ENCODE measurements at places on chromosomes 2 and 18. TPM values are rescaled to one million over a fixed set of nuclear protein-coding genes. Genes with fewer than 3 reads are reported as not detected.
A peak's percentile ranks its signal among the peaks of the same experiment; 100 is the strongest.

SERPINB13 gene
- not detected for total RNA-seq

SIX2 gene
- total RNA-seq: not detected

TUBA3D gene
- not detected for total RNA-seq

DNA sequence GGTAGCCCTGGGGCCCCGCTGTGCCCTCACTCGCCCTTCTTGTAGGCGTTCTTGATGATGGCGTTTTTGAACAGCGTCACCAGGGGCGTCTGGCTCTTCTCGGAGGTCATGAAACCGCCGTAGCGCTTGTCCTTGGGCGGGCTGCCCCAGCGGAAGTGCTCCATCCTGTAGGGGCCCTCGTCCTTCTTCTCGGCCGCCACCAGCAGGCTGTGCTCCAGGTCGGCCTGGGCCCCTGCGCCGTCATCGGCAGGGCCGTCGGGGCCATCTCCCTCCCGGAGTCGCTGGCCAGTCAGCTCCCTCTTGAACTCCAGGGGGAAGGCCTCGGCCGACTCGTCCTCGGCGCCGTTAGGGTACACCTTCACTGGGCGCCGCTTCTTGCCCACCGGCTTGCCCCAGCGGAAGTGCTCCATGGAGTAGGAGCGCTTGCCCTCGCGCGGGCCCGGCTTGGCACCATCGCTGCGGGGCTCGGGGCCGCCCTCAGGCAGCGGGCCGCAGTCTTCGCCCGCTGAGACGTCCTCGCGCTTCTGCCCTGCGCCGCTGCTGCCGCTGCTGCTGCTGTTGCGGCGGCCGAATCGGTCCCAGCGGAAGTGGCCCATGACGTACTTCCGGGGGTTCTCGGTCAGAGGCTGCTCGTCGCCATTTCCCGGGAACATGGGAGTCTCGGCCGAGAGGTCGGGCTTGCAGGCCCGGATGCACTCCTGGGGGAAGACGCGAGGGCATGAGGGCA lies 7.2 kb downstream of the POMC start:
- no peaks in the 10 kb centered on the region for H3K4me1 ChIP-seq
- peak; percentile 52 for DNase-seq
- peak overlapping the region; percentile 61 for H3K27ac ChIP-seq
- no peaks in the 10 kb centered on the region for H3K36me3 ChIP-seq

DNA sequence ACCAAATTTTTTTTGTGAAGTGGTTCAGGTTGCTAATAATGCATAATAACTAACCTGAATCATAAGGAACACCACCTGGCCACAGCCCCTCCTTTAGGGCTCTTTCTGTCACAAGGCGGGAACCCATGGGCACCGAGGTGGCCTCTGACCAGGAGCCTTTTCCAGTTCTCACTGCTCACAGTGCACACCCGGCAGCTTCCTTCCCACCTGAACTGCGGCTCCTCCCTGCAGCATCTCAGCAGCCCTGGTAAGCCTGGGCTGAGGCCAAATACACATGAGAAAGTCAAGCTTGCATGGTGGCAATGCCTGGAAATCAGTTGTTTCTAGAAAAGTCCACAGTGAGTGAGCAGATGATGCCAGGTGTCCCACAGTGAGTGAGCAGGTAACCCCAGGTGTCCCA lies 77.6 kb upstream of the SNTG2 start:
- no peak for DNase-seq
- peaks cover 49% of the 10 kb centered on the region for H3K27me3 ChIP-seq
- H3K4me3 ChIP-seq: no peak overlapping the region

- H3K27ac ChIP-seq: no peak overlapping the region
- no peak for DNase-seq
- no peak overlapping the region for H3K4me3 ChIP-seq
- H3K27me3 ChIP-seq: no peaks in the 10 kb centered on the region
- H3K36me3 ChIP-seq: no peaks in the 10 kb centered on the region
These were observed 60.1 kb downstream of the MOB4 start for GRCh38 chr2:197575987-197576386.

DNA sequence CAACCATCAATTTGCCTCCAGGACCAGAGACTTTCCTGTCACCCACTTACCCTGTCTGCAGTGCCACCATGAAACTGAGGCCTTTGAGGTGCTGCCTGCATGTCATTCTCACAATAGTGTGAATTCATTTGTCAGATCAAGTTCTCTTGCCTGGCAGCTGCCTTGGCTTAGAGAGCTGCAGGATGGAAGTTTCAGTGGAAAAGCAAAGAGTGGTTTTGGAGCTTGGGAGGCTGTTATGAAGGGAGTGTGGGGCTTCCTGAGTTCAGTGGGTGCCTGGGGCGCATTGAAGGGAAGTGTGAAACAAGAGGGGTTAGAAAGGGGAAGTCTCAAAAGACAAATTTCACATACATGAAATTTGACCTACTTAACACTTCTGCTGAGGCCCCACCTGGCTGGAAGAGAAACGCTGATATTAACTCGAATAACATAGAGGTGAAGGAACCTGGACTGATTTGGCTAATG lies 7.9 kb upstream of the LBH start:
- peaks cover 44% of the 10 kb centered on the region for H3K4me1 ChIP-seq
- H3K27ac ChIP-seq: peak overlapping the region; percentile 96
- H3K4me3 ChIP-seq: no peak overlapping the region
- H3K36me3 ChIP-seq: no peaks in the 10 kb centered on the region

DNA sequence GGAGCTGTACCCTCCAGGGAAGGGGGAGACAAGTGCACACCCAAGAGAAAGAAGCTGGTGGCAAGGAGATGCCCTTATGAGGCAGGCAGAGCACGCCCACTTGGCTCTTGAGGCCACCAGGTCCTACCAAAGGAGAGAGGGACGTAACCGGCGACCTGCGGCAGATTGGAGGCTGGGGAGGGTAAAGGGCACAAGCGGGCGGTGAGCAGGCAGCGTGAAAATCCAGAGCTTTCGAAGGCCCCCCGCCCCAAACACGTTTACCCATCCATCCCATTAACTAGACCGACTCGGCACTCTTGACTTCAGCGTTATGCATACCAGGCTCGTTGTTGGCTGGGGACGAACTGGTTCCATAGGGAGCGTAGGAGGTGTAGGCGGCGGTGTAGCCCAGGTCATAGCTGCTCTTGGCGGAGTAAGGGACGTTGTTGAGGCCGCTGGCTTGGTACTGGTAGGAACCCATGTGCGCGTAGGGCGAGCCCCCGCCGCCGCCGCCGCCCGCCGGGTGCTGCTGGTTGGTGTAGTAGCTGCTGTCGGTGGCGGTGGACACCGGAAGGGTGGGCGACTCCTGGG lies 794 bp downstream of the DLX2 start:
- H3K4me1 ChIP-seq: peaks cover 88% of the 10 kb centered on the region
- no peaks in the 10 kb centered on the region for H3K36me3 ChIP-seq
- H3K27me3 ChIP-seq: peaks cover 94% of the 10 kb centered on the region
- peak overlapping the region; percentile 52 for H3K4me3 ChIP-seq
- H3K27ac ChIP-seq: no peak overlapping the region

DNA sequence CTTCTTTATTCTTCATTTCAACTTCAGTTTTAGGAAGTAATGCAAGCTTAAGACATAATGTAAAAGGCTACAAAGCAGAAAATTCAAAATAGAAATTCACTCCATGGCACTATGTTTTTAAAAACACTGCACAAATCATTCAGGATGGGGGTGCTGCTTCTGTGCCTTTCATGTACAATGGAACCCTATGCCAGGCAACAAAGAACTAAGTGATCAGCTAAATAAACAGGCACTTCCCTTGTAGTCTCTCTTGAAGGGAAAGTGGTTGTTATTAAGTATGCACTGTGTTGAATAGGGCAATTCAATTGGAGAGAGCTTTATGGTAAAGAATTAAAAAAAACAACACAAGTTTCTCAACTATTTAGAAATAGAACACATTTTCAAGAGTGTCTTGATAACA lies 10.9 kb upstream of the ERBB4 start:
- DNase-seq: no peak
- H3K27ac ChIP-seq: no peak overlapping the region
- H3K36me3 ChIP-seq: no peaks in the 10 kb centered on the region
- H3K4me3 ChIP-seq: no peak overlapping the region

DNA sequence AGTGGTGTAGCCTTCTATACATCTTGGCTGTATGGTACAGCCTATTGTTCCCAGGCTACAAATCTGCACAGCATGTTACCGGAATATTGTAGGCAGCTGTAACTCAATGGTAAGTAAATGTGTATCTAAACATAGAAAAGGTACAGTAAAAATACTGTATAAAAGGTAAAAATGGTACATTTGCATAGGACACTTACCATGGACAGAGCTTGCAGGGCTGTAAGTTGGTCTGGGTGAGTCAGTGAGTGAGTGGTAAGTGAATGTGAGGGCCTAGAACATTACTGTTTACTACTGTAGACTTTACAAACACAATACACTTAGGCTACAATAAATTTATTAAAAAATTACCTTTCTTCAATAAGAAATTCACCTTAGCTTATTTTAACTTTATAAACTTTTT lies 3.7 kb upstream of the MRPS9 start:
- H3K36me3 ChIP-seq: no peaks in the 10 kb centered on the region
- no peak overlapping the region for H3K4me3 ChIP-seq
- H3K27ac ChIP-seq: no peak overlapping the region

DNA sequence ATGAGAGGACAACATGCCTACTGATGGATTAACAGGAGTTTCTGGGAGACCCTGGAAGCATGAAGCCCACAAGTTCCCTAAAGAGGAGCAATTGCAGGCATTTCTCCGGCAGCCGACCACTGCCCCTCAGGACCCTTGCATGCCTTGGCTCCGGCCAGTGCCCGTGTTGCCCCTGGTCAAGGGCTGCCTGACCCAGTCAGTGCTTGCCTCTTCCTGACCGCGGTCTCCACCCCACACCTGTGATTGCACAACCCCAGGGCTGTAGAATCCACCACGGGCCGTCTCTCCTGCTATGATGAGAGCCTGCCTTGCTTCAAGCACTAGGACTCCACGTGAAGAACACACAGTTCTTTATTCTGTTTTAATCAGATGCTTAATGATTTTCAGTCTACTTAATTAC lies 127.5 kb downstream of the GLI2 start:
- H3K27me3 ChIP-seq: peaks cover 34% of the 10 kb centered on the region
- H3K36me3 ChIP-seq: no peaks in the 10 kb centered on the region
- H3K27ac ChIP-seq: no peak overlapping the region
- no peaks in the 10 kb centered on the region for H3K4me1 ChIP-seq
- H3K4me3 ChIP-seq: no peak overlapping the region

Data from T-cell (primary cell).